ENCODE measurements at places on chromosomes 5 and 9.

GRCh38 chr9:113449376-113449775 is 14.2 kb upstream of the RGS3 start:
- DNase-seq: no peak

GRCh38 chr5:172946146-172946545 is 13.1 kb upstream of the RPL26L1 start:
- DNase-seq: no peak

DNA sequence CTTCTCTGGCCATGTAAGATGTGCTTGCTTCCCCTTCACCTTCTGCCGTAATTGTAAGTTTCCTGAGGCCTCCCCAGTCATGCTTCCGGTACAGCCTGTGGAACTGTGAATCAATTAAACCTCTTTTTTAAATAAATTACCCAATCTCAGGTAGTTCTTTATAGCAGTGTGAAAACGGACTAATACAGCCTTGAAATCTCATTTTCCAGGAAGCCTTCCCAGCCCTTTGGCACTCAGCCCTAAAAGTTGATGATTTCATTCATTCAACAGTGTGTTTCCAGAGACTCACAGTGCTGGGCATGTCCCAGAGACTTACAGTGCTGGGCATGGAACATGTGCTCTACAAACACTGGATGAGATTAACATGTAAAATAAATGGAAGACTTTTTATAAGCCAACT is 135.8 kb downstream of the DCP2 start:
- DNase-seq: peak; percentile 72

GRCh38 chr5:147084702-147085101 is 150.1 kb upstream of the STK32A start:
- no peak for DNase-seq

GRCh38 chr9:38423973-38424843 is at the start of gene IGFBPL1:
IGFBPL1 (minus strand) TSS chr9:38424454; CDS start chr9:38424424, 30 bp downstream.
- DNase-seq: no peak

- DNase-seq: no peak
These were observed 52.6 kb downstream of the NDUFS4 start for GRCh38 chr5:53613061-53613460.

DNA sequence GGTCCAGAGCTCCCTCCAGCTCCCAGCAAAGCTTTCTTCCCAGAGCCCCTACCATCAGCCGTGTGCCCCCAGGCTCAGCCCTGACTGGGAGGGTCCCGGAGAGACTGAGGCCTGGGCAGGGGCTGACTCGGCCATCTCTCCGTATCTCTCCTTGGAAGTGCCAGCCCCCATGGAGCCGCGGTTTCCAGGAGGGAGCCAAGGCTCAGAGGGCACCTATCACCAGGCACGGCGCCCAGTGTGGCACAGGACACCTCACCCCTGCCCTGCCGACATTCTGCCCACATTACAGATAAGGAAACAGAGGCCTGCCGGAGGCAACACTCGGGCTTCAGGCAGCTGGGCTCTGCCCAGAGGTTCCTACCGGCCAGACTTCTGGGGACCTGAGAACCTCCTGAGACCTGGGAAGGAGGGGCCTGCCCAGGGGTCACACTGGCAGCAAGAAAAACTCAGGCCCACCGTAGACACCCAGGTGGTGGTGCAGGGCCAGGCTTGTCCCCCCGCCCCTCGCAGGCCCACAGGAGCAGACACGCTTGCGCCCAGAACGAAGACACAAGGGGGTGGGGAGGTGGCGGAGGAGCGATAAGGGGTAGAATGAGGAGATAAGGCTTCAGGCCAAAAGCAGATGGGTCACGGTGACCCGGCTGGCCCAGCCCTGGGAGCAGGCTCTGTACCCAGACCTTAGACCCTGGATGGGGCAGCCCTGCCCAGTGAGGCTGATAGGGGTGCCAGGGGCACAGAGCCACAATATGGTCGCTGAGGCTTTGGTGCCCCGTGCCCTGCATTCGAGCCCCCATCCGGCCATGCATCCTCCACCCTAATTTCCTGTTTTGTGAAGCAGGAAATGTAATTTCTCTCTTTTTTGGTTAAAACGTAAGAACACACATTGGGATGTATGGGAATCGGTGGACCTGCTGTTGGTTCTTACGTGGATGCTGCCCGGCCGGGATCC is 11.8 kb downstream of the NR5A1 start:
- no peak for DNase-seq

DNA sequence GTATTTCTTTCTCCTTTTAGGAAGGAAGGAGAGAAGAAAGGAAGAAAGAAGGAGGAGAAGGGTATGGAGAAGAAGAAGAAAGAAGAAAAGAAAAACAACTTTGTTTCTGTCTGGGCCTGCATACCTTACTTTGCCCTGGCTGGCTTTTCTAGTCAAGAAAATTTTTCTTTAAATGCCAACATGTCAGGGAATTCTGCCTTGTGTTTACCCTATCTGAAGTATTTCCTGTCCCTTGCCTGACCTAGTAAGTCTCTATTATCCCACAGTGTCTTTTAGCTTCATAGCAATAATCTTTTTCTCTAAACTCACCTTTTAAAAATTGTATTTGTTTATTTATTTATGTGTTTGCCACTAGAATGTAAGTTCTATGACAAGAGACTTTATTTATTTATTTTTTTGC is 1864.1 kb downstream of the EFNA5 start:
- peak; percentile 36 for DNase-seq

GRCh38 chr5:146541958-146542849 is 26.2 kb upstream of the GPR151 start:
- peak; percentile 69 for DNase-seq

DNA sequence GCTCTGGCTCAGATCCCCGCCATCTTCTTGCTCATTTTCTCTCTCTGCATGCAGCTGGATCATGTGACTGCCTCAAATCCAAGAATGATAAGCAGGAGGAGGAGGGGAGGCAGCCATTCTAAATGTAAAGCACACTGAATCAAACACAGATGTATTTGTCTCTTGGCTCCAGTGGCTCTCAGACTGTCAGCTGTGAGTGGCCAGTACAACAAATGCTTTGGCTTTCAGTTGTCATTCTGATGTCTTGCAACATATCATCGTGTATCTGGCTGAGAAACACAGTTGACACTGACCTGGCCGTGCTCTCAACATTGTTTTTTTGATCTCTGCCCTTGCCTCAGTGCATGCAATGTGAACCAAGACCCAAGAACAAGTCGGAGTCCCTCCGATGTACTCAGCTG is 233.1 kb downstream of the ADAMTSL1 start:
- peak; percentile 18 for DNase-seq

GRCh38 chr9:113579283-113580040 is 115.9 kb downstream of the RGS3 start:
- no peak for DNase-seq

DNA sequence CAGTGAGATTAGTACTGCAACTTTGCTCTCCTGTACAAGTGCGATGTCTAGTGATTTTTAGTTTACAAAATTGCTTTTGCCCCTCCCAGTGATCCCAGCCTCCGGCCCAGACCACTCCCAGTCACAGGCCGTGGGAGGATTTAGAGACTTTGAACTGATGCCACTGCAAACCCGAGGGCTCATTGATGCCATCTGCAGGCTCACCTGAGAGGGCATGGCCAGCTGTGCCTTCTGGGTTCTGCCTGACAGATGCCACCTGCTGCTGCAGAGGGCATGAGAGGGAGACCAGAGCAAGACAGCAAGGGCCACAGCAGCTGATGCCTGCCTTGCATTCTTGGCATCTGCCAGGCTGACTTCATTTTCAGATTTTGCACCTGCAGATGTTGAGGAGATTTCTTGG is 593.8 kb downstream of the CDK5RAP2 start:
- DNase-seq: no peak

DNA sequence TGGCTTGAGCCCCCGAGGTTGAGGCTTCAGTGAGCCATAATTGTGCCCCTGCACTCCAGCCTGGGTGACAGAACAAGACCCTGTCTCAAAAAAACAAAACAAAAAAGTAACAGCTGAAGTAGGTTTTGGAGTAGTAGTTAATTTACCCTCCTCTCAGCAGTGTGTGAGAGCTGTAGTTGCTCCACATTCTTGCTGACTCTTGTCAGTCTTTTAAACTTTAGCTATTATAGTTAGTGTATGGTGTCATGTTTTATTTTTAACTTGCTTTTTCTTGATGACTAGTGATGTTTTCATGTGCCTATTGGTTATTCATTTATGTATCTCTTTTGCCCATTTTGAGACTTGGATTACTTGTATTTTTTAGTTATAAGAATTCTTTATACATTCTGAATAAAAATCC is 52.9 kb upstream of the DHFR start:
- DNase-seq: no peak

- no peak for DNase-seq
These were observed 5.4 kb downstream of the IL7R start for GRCh38 chr5:35862126-35862525.

- DNase-seq: peak; percentile 42
These were observed 9.9 kb downstream of the C9orf40 start for GRCh38 chr9:74942801-74943200.

DNA sequence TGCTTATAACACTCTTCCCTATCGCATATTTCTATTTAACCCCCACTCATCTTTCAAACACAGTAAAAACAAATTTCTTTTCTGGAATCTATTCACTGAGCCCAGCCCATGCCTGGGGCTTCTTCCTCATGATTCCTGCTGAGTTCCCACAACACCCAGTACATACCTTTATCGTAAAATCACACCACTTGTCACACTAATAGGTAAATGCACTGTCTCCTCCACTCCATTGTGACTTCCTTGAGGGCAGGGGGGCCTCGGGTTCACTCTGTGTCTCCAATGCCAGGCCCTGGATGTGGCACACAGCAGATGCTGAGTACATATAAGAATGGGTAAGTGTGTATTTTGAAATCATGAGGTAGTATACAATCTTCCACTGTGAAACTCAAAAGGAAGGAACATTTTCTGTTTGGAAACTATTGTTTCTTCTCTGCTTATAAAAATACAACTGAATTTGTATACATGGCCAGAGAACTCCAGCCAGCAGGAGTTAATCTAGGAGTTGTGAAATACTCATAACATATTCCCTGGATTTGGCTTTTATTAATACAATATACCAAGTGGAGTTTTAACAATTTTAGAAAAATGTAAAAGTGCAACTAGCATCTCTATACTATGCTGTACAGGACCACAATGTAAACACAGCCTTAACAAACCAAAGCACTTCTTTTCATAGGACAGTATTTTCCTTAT is 7.2 kb downstream of the PLK2 start:
- DNase-seq: peak; percentile 72

GRCh38 chr9:82763656-82764055 is 299.3 kb downstream of the RASEF start:
- no peak for DNase-seq

- no peak for DNase-seq
These were observed 12.4 kb upstream of the TENT4A start for GRCh38 chr5:6700685-6701355.

DNA sequence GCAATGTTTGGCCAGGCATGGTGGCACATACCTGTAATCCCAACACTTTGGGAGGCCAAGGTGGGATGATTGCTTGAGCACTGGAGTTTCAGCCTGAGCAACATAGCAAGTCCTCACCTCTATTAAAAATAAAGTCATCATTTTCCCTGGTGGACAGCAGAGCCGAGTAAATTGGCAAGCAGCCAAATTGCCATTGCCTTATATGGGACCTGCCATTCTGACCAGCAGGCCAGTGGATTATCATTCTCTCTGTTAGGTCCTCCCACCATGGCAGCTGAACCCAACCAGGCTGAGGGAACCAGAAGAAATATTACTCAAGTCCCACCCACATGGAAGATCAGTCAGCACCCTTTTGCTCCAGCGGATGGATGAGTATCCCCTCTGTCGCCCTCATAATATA is 1829.9 kb downstream of the EFNA5 start:
- no peak for DNase-seq

DNA sequence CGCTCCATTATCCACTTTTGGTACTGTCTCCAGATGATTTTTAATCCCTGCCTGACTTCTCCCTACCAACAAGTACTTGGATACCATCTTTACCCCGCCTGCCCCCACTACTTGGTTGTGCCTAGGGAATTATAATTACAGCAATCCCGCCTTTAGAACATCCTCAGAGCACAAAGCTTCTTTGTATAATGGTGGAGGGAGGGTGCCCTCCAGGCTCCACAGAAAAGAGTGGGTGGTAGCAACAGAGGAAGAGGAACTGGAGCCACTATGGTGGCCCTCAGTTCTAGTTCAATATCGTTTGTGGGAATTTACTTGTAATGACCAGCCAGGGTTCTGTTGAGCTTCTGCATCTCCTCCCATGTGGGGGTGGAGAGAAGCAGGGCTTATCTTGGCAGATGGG is 79.0 kb upstream of the RNF38 start:
- DNase-seq: no peak

DNA sequence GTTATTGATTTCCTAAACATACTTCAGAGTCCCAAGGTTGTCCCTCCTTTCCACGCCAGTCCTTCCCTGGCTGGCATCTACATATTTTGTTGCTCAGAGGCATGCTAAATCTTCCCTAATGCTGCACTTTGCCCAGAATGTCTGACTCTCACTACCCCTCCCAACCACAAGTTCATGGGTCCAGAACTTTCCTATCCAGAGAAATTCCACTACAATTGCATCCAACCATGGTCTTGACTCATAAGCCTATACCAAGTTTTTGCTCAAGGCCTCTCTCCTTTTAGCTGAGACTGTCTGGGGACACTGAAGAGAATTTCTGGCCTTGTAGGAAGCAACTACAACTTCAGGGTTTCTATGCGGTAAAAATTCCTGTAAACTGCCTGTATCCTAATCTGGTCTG is 206.3 kb downstream of the BNC2 start:
- DNase-seq: no peak

GRCh38 chr5:56849671-56850070 is 34.3 kb downstream of the MAP3K1 start:
- DNase-seq: no peak

DNA sequence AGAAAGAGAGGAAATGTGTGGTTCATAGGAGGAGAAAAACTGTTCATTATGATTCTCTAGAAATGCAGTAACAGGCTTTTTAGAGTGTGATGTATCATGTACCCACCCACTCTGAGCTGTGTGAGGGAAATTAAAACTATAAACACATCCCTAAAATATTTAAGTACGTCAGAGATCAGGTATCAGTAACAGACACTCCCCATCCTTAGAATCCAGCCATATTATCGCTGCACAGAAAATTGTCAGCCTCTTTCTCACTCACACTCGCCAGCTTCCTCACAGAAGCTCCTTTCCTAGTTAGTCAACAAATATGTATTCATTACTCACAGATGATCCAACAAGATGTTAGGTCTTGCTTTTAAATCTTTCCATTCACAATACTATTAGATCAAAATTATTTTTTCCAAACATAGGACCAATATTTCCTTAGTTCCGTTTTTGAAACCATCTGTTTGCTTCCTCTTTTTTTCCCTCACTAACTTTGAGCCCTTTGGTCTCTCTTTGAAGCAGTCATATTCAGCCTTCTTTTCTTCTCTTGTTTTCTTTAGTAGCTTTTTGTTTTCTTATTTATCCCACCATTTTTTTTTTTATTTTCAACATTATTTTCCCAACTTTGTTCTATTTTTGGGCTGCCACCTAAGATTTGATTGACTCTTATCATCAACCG is 13.6 kb upstream of the MAST4 start:
- peak; percentile 63 for DNase-seq

DNA sequence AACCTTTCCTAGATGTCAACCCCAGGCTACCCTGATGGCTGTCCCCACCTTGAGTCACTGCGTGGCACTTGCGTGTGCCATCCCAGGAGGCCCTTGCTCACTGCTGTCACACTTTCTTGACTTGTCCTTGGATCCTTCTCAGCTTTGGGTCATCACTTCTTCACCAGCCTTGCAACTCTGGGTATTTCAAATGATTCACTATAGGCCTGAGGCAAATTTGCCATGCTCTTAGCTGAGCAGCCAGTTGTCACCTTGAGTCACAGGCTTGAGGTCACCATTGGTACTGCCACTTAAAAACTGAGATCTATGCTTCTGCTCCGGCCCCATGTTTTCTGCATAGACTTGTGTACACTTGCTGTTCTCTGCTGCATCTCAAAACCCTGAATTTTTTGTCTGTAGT is 84.7 kb downstream of the BASP1 start:
- no peak for DNase-seq
